ENCODE measurements at places on chromosomes 16 and 17.

DNA sequence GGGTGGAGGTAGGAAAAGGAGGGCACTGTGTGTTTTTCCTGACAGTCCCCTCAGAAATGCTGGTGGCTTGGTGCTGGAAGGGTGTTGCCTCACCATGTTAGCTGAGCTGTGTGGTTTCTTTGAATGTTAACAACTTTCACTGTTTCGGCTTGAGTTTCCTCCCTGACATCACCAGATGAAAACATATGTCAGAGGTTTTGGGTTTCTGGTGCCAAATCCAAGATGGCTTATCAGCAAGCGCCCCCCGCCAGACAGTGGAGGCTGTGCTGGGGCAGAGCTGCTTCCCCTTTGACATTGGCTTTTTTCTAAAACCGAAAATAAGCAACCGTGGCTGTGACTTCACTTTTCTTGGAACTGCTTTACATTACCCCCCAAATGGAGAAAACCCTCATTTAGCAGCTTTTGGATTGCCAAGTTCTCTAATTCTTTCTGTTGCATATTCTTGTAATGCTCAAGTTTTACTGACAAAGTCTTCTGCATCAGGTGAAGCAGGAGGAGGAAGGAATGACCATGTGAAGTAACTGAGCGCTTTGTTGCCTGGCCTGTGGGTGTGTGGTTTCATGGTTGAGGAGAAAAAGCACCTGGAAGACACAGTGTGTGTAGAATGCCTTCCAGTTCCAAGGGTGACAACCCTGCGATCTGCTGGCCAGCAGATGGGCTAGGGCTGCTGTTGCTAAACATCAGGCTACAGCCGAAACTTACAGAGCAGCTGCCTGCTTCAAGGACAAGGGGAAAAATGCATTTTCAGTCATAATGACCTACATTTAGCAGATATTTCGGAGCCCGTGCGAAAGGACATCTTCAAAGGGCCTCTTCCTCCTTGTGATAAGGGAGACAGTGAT lies 9.7 kb downstream of the RMI2 start:
- DNase-seq: peak; percentile 26

GRCh38 chr16:68793401-68793857 lies 49.9 kb upstream of the TANGO6 start:
- DNase-seq: no peak

- no peak for DNase-seq
Measured at GRCh38 chr16:81564421-81564911, 119.9 kb downstream of the CMIP start.

DNA sequence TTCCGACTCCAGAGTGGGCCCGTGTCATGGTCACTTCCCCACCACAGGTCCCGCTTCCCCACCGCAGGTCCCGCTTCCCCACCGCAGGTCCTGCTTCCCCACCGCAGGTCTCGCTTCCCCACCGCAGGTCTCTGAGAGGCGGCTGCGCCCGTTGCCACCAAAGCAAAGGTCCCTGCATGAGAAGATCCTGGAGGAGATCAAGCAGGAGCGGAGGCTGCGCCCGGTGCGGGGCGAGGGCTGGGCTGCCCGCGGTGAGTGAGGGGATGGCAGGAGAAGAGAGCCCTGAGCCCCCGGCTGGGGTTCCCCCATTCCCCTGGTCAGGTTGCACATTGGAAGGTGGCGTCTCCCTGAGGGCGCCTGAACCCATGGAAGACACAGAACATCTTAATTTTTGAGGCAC lies 17.4 kb upstream of the TCF25 start:
- no peak for DNase-seq

DNA sequence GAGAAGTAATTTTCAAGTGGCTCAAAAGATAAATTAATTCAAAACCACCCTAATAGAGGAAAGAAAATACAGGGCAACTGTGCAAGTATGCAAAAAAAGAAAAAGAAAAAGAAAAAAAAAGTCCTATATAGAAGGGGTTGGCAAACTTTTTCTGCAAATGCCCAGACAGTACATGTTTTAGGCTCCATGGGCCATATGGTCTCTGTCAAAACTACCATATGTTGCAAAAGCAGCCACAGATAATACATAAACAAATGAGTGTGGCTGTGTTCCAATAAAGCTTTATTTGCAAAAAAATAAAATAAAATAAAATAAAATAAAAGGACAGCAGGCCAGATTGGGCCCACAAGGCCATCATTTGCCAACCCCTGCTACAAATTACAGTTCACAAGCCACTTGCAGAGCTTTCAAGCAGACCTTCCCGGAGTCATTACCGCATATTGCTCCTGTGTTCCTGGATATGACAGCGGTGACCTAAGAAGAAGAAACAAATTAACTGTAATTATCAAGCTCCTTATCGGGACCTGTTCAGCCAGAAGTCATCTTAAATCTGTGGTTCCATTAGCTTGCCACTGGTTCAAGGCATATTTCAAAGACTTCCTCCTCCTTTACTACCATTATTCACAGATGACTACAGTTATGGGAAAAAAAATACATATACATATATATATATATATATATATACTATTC lies 15.9 kb downstream of the ZC3H7A start:
- no peak for DNase-seq

DNA sequence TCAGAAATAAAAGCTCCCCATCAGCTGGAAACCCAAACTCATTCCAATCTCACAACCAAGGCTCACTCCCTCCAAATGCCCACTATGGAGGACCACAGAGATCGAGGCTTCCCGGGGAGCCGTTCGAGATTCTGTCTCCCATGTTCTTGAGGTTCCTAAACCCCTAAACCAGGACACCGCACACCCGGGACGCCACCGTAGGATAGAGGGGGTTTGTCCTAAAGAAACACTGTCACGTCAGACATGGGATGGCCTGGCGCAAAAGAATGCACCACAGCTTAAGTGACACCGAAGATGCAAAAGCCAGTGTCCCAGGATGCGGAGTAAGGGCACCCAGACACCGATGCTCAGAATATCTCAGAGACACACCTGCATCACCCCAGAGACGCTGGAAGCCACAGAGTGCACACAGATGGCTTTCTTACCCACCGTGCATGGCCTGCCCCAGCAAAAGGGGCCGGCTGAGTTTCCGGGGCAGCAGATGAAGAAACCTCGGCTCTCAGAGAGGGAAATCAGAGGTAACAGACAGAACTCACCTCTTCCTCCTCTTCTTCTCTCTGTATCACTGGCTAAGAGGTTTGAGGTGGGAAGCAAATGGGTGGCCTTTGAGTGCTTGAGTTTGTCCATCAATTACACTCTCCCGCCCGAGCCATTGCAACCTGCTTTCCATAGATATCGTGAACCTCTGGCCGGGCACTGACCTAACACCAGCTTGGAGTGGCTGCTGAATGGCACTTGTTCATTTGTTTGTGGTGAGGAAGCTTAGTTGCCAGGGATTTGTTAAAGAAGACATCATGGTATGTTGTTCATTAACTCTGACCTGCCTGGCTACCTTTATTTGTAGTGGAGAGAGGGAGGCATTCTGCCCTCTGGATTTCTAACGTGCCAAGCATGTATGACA lies 65.1 kb upstream of the TNRC6C start:
- no peak for DNase-seq

- no peak for DNase-seq
Measured at GRCh38 chr16:89114159-89114981, 20.7 kb downstream of the ACSF3 start.

DNA sequence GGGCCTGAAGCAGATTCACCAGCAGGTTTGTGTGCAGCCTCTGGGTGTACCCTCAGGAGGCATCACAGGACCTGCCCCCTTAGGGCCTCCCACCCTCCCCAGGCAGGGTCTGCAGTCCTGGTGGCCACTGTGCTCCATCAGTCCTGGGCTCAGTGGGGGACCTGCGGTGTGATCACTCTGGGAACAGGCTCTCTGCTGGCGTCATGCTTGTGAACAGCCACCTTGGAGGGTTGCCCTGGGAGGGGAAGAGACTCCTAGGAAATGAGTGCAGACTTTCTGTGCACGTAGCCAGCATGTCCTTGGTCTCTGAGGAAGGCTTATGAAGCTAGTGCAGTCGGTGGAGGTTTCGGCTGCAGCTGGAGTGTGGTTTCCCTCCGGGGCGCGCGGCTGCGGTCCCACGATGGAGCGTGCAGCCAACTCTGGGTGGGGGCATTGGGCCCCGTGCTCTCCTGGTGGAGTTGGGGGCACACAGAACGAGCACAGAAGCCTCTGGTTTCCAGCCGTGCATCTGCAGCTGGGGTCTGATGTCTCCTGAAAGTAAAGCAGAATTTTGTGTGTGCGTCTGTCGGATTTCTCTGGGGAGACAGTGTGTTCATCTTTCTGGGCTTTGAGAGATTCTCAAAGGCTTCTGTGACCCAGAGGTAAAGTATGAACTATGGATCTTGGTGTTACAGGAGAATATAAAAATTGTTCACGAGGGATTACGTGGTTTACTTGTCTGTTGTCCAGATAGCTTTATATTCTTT lies 68.1 kb upstream of the ZNF750 start:
- DNase-seq: no peak

GRCh38 chr17:73013301-73013700 lies 79.2 kb downstream of the SLC39A11 start:
- DNase-seq: no peak

DNA sequence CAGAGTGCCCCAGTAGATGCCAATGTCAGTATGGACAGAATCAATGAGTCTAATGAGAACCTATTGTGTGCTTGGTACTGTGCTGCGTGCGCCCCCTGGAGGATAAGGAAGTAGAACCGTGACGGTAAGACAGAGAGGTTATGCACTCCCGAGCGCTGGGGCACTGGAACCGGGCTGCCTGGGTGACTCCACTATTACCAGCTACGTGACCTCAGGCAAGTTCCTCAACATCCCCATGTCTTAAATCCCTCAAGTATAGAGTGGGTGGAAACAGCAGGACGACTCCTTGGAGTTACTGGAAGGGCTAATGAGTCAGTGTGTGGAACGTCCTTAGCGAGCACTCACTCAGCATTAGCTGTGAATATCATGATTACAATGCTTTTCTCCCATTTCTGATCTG lies 16.2 kb downstream of the CHST4 start:
- DNase-seq: no peak

DNA sequence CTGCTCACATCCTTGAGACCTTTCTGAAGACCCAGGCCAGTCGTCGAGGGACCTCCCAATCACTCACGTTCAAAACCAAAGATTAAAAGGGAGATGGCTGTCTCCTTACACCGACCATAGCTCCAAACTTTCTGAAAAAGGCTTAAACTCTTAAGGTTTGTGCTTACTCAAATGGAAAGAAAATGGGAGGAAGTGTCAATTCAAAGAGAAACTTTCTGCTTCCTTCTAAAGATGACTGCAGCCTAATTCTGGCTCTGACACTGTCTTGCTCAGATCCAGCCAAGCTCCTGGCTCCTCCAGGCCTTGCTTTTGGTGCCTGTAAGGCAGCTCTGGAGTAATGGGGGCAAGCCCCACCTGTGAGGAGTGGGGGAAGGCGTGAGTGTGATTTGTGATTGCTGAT lies 54.9 kb upstream of the WSB1 start:
- no peak for DNase-seq

DNA sequence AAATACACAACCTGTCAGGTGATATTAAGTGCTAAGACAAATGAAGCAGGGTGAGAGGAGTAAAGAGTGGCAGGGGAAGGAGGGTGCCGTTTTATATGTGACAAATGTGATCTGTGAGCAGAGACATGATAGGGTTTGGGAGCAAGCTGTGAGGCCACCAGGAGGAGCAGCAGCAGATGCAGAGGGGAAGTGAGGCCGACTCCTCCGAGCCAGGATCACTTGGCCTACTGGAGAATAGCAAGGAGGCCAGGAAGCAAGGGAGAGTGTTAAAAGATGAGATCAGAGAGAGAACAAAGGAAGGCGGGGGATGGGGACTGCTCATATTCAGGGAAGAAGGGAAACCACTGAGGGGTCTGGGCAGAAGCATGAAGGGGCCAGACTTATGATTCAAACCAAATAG lies 129.4 kb downstream of the TANGO6 start:
- no peak for DNase-seq

- no peak for DNase-seq
Measured at GRCh38 chr17:66200685-66201092, 8.8 kb upstream of the CEP112 start.

GRCh38 chr17:61384692-61385576 lies 14.7 kb upstream of the TBX2 start:
- no peak for DNase-seq

DNA sequence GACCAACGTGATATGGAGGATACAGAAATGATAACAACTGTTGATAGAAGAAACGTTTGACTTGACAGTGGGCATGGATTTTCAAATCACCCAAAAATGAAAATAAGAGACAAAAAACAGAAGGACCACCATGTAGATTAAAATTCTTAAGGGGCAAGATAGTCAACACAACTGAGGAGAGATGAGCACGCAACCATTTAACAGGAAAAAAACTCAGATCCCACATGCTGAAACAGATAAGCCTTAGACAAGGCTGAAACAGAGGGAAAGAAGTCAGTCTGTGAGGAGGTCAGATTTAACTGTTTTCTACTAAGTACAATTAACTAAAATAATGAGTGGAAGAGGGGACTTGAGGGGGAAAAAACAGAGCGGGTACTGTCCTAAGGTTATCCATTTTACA lies 21.2 kb downstream of the RNF43 start:
- no peak for DNase-seq

- DNase-seq: no peak
Measured at GRCh38 chr17:72613806-72614292, 478.6 kb downstream of the SLC39A11 start.

DNA sequence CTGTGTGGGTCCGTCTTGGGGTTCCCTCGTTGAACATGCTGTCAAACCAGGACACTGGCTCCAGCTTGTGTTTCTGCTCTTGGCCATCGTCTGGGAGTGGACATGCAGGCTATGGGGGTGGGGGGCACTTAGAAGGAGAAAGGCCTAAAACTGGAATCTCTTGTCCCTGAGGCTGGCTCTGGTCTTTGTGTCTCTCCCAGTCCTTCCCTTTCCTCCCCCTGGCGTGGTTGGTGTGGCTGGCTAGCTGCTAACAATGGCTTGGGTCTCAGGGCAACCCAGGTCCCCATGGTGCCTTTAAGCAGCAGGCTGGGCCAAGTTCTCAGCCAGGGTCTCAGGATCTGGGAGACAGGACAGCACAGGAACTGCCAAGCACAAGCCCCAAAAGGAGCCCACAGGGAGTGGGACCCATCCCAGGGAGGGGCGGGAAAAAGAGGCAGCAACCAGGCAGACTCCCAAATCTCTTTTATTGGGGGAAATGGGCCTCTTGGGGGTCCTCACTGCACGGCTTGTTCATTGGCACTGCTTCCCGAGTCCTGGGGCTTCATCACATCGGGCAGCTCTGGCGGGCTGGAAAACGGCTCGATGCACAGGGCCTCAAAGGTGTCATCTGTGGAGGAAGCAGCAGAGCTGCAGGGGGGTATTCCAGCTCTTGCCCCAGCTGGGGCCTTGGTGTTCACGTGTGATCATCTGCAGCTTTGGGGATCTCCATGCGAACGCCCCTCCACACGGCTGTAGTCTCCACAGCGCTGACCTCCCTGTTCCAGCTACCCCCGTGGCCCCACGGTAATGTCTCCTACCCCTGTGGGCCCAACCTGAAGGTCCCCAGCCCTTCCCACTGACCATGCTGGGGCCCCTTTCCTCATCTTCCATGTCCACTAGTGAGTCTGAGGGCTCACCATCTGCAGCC lies 5.3 kb downstream of the ELOB start:
- no peak for DNase-seq

- no peak for DNase-seq
Measured at GRCh38 chr17:14664511-14664910, 363.6 kb downstream of the HS3ST3B1 start.
